ENCODE measurements at places on chromosomes 7 and 10. TPM values are rescaled to one million over a fixed set of nuclear protein-coding genes. Genes with fewer than 3 reads are reported as not detected.

GRCh38 chr7:97859606-97860204 lies 12.5 kb downstream of the ASNS start:
- no peak for DNase-seq

DNA sequence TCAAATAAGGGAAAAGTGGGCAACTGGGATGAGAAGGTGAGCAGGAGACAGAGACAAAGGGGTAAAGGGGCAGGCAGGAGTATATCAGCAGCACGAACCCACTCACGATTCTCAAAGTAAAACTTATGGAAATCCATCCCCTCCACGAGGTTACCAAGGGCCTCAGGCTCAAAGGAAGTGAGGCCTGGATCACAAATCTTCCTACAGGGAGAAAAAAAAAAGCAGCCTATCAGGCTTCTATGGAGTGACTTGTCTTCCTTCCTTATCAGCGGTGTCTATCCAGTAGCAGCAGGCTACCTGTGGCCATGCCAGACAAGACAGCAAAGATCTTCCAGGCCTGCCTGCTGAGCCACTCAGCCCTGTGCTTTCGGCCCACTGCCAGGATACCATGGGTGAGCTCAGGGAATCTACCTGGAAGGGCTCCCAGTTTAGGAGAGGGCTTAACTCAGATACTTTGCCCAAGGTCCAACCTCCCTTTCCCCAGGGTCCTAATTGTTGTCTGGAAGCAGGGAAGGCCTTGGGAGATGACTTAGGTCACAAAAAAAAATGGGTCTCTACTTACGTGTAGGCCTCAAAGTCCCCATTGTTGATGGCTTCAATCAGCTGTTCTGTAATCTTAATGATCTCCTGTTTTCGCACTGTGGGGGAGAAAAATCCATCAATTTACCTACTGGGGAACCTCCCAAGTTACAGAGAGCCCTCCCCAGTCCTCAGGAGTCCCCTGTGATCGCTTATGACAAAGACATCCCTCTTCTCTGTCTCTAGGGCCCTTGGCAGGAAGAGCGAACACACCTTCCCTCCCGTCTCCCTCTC lies 5.7 kb upstream of the NDST2 start:
- no peak for DNase-seq

GRCh38 chr7:17988141-17988540 lies 39.5 kb downstream of the PRPS1L1 start:
- DNase-seq = no peak

- no peak for DNase-seq
These were observed 142.5 kb downstream of the SRPK2 start for GRCh38 chr7:105246256-105246655.

- no peak for DNase-seq
These were observed 55.7 kb upstream of the COL1A2 start for GRCh38 chr7:94338921-94339371.

DNA sequence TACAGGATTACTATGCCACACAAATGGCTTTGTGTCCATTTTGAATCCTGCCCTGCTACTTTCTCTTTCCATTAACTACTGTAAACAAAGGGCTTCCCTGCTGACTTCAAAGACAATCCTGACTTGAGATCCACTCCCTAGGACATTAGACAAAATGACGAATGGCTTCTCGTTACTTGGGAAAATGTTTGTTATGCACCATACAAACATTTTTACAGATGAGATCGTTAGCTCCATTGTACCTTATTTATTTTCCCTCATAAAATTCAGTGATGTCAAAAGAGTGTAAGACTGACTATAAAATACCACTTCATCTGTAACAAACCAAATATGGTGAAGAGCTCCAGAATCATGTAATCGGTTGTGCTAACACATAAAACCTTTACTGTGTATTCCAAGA lies 121.8 kb downstream of the CD36 start:
- no peak for DNase-seq

DNA sequence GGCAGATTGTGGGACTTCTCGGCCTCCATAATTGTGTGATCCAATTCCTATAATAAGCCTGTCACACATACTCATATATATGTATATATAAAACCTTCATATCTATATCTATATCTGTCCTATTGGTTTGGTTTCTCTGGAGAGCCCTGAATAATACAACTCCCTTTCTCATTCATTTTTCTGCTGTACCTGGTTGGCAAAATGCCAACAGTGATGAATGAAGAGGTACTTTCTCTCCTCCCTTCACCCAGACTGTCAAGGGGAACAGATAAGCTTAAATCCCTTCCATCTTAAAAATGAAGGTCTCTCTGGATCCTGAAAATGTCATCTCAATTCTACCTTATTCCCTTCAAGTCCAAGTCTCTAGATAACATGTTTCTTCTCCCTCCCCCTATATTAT lies 60.3 kb upstream of the FOXP2 start:
- DNase-seq = no peak

- no peak for DNase-seq
These were observed 816 bp upstream of the SDK1 start for GRCh38 chr7:3300221-3300650.

DNA sequence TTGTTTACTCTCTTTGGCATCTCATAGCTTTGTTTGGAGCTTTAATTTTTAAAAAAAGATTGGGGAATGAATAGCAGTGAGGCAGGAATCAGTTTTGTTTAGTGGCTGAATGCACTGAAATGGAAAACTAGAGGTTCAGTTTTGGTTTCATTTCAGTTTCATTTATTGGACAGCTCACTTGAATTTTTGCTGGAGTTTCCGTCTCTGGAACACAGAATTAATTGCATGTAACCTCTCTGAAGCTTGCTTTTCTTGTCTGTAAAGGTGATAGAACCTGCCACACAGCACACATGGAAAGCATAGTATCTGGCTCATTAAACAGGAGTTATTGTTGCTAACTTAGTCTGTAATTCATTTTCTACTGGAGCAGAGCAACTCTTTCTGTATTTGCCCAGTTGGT lies 7.1 kb downstream of the GRM8 start:
- DNase-seq = no peak

- no peak for DNase-seq
These were observed 937.1 kb upstream of the C7orf33 start for GRCh38 chr7:147653456-147653855.

DNA sequence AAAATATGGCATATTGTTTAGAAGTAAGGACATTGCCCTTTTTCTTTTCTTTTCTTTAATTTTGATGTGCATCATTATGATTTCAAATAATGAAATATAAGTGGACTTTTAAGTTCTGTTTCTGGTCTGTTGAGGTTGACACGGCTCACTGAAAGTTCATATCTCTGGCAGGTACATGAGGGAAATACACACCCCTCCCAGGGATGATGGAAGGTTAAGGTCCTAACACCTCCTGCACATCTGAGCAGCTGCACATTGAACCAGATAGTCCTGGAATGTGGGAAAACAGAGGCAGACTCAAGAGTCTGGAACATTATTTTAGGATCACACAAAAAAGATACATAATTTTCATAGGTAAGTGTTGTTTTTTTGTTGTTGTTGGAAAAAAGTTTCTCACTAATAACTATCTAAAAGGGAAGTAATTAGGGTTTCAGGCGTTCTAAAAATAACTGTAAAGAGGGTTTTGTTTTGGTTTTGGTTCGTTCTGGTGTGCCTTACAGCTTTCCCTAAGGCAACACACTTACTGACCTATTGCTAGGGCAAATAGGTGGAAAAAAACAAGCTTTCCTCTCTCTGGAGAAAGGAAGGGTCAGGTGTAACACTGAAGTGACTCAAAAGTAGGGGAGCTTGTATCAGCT lies 201.2 kb upstream of the PRKCQ start:
- DNase-seq = no peak

DNA sequence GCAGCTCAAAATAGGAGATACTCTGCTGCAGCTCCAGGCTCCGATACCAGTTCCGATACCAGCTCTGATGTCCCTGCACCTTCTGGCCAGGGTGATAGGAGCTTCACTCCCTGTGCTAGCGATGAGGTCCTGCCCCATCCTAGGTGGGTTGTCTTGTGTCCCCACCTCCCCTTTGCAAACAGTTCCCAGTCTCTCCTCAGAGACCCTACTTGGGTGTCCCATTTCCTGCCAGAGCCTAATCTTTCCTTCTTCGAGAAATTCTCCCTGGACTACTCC lies 62.7 kb upstream of the NANOS1 start:
- DNase-seq = no peak

DNA sequence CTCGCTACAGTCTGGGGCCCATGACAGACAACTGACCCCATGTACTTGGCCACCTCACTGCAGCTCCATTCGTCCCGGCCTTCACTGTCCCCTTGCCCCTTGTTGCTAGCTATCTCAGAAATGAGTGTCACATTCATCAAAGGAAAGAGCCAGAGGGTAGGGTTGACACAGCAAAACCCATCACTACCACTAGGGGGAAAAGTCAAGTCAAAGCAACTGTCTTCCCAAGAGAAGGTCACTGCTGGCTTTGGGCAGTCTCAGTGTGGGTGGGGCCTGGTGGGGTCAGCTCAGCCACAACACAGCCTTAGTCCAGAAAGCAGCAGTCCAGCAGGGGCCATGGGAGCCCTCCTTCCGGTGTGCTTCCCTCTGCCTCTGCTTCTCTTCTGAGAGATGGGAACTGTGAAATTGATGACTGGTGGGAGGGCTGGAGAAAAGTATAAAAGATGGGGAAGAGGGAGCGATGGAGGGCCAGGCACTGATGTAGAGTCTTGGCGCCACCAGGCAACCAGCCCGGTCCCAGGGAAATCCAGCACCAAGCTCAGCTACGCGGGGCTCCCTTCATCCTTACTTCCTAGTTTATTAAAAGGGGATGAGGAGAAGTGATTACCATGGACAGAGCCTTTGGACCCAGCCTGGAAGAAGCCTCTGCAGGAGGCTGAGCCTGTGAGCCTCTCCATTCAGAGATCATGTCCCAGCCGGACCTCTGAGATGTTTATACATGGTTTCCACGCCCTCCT lies 58.0 kb downstream of the PLXNA4 start:
- no peak for DNase-seq

- DNase-seq = no peak
These were observed 4.4 kb upstream of the ATXN7L1 start for GRCh38 chr7:105880571-105881330.

DNA sequence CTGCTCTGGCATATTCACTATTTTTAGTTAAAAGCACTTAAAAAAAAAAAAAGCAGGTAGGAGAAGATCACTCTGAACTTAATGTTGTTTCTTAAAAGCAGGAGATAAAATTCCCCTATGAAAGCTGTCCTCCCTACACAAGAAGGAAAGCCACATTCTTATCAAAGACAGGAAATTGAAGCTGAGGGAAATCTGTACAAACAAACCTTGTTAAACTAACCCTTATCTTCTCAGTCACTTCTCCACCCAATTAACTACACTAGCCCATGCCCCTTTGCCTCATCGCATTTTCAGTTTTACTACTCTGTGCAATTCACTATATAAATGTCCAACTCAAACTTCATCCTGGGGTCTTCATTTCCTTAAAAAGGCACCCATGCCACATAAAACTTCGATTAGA lies 2.7 kb upstream of the CDCA7L start:
- DNase-seq = no peak

GRCh38 chr10:121339114-121339513 lies 259.1 kb downstream of the FGFR2 start:
- no peak for DNase-seq

DNA sequence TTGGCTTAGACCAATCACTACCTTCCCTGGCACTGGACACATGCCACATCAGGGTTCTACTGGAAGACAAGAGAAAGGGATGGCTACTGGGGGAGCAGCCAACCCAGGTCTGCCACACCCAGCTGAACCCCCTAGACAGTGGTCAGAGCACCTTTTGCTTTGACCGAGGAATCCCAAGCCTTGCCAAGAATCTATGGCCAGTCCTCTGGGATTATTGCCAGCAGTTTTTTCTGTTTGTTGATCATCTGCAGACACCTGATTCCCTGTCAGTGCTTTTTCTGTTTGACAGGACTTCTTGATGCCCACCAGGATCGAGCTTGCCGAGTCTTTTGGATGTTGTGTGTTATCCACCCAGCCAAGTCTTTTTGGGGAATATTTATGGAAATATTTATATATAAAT lies 476.2 kb upstream of the GALNT17 start:
- DNase-seq = no peak

- no peak for DNase-seq
These were observed 72.9 kb upstream of the TMEM248 start for GRCh38 chr7:66847879-66848790.

DNA sequence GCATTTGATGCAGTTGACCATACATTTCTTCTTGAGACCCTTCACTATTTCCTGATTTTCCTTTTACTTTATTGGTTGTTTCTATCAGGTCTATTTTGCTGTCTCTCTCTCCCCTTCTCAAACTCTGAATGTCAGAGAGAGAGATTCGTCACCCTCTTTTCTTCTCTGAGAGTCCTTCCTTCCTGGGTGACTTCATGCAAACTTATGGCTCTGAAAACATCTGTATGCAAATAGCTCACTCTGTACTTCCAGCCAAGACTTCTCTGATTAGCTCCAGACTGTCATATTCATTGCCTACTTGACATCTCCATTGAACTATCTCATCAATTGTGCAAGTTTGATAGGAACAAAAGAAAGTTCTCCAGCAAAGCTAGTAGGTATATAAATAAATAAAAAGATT lies 191.7 kb upstream of the KLF6 start:
- DNase-seq = no peak

DNA sequence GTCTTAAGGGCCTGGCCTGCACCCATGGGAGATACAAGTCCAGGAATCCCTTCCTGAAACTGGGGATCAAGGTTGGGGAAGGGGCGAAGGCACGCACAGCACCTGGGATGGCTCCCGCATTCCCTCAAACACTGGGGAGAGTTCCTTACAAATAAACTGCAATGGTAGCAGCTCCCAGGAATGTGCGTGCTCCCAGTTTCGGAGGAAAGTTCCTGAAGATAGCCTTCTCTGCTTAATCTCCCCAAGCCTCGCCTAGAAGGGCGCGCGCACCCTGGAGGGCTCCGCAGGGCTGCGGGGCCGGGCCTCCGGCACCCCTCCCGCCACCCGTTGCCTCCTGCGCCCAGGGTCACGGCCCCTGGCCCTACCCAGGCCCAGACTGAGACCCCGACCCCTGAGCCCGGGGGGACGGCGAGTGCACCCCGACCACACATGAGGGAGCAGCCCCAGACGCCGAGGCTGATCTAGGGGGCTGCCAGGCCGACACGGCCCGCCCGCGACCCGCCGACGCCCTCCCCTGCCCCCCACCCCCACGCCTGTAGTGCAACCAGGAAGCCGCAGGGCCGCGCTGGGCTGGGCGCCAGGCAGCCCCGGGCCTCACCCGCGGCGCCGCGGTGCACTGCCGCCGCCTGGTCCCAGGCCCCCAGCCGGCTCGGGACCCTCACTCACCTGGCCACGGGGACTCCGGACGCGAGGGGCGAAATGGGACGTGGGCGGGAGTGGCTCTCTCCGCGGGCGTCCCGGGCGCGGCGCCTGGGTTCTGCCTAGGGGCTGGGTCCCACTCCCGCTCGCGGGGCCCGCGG lies 460 bp downstream of the ANXA11 start:
- DNase-seq = no peak

- no peak for DNase-seq
These were observed 31.6 kb upstream of the CCDC71L start for GRCh38 chr7:106692450-106693051.

GRCh38 chr7:39137480-39137879 lies 159.8 kb downstream of the POU6F2 start:
- no peak for DNase-seq

MLXIPL gene
- 0.10 TPM for polyA plus RNA-seq

NUDT5 gene
- polyA plus RNA-seq = 21.7 TPM

ADAM12 gene
- polyA plus RNA-seq = 15.0 TPM

HOGA1 gene
- 0.90 TPM for polyA plus RNA-seq

ANKRD61 gene
- 1.0 TPM for polyA plus RNA-seq

AGBL3 gene
- polyA plus RNA-seq = 4.9 TPM

MYL10 gene
- 23.1 TPM for polyA plus RNA-seq

PTF1A gene
- polyA plus RNA-seq = not detected

ATXN7L1 gene
- 6.9 TPM for polyA plus RNA-seq

PLXDC2 gene
- polyA plus RNA-seq = 30.7 TPM

All from forelimb muscle (tissue), 1 donor.